ENCODE measurements at places on chromosomes 5 and 9. TPM values are rescaled to one million over a fixed set of nuclear protein-coding genes. Genes with fewer than 3 reads are reported as not detected.

CHSY3 gene
- total RNA-seq, result 2.5 TPM

GFRA3 gene
- not detected for total RNA-seq

SLC6A3 gene
- total RNA-seq, result under 0.01 TPM

TPPP gene
- total RNA-seq, result 3.4 TPM

TMC1 gene
- 0.16 TPM for total RNA-seq

DNA sequence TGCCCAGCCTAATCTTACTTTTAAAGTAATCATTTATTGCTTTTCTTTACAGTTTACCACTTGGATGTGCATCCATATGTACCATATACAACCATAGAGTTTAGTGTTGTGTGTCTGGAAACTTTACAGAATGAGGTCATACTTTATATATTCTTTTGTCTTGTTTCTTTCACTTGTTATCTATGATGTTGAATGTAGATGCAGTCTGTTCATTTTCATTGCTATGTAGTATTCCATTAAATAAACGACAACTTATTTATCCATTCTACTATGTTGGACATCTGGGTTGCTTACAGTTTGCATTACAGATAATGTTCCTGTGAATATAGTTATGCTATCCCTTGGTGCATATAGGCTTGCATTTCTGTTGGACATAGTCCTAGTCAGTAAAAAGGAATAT, 21.3 kb upstream of the SMIM15 start:
- H3K27me3 ChIP-seq, result no peaks in the 10 kb centered on the region
- no peaks in the 10 kb centered on the region for H3K36me3 ChIP-seq
- H3K27ac ChIP-seq, result no peak overlapping the region
- no peaks in the 10 kb centered on the region for H3K4me1 ChIP-seq

DNA sequence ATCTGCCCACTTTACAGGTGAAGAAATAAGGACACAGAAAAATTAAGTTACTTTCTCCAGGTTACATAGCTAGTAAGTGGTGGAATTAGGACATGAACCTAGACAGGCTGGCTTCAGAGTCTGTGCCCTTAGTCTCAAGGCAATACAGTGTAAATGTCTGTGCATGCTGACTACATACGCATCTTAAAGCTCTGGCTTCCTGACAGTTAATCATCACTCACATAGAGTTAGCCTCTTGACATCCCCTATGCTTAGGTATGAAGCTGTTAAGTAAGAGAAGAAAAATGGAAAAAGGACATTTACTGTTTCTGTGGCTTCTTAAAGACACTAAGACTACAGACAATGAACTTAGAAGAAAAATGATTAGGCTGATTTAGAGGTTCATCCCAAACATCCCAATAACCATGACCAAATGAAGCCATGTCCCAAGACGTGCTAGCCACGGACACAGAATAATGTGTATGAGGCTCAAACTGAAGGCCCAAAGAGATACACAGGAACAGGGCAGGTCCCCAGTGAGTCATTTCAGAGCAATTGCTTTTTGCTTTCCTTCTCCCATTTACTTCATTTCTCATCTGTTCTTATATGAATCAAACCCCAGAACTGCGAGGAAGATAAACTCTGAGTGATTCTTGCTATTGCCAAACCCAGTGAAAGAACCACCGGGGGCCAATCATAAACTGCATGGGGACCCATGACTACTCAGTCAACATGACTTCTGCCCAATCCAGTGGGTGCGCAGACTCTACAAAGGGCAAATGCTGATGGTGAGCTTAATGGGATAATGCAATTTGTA, 100.0 kb upstream of the IFNK start:
- no peak overlapping the region for H3K4me3 ChIP-seq
- DNase-seq, result no peak
- H3K4me1 ChIP-seq, result peaks cover 5% of the 10 kb centered on the region
- H3K27ac ChIP-seq, result peak overlapping the region; percentile 5
- H3K27me3 ChIP-seq, result no peaks in the 10 kb centered on the region
- H3K36me3 ChIP-seq, result no peaks in the 10 kb centered on the region

- peak overlapping the region; percentile 98 for H3K27ac ChIP-seq
- H3K36me3 ChIP-seq, result no peaks in the 10 kb centered on the region
- DNase-seq, result no peak
- no peaks in the 10 kb centered on the region for H3K27me3 ChIP-seq
Measured at GRCh38 chr5:95962475-95962773, 773 bp upstream of the ELL2 start.

DNA sequence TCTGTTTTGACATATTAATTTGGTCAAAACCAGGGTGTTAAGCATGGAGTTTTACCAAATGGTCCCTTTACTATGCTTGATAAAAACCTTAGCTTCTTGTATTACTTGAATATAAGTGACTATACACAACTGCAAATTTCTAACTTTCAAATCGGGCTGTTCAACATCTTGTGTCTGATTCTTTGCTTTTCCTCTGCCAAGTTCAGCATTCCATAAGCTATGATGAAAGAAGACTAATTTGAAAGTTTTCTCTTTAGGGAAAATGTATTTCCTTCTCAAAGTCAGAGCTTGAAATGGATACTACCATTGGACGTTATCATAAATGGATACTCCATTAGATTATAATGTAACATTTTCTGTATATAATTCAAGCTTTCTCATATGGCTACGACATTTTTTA, 792.9 kb downstream of the EFNA5 start:
- DNase-seq, result no peak
- H3K36me3 ChIP-seq, result no peaks in the 10 kb centered on the region
- H3K27ac ChIP-seq, result no peak overlapping the region
- no peaks in the 10 kb centered on the region for H3K4me1 ChIP-seq

- H3K36me3 ChIP-seq, result no peaks in the 10 kb centered on the region
- no peaks in the 10 kb centered on the region for H3K4me1 ChIP-seq
- H3K27me3 ChIP-seq, result no peaks in the 10 kb centered on the region
- peak within 1 kb of the TSS; percentile 48 for H3K4me3 ChIP-seq
Measured at GRCh38 chr9:69324549-69325401, at the start of gene ENTREP1. TSS of gene ENTREP1 (plus strand) at chr9:69325215. CDS start at chr9:69325310, 95 bp downstream.

DNA sequence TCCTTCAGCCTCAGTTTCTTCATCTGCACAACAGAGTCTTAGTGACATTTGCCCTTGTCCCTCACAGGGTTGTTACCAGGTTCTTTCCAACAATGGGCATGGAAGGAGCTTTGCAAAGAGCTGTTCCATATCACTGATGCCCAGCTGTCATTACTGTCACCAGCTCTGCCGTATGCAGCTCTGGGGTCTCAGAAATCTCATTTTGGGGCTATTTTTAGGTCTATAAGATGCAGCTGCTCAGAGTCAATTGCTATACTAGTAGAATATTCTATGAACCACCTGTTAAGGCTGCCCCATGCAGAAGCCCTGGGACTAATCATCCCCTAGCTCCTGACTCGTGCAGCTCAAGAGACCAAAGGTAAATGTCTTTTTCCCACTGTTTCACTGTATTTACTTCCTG, 105.1 kb upstream of the TNPO1 start:
- no peak for DNase-seq
- H3K4me3 ChIP-seq, result no peak overlapping the region
- H3K27me3 ChIP-seq, result no peaks in the 10 kb centered on the region
- H3K36me3 ChIP-seq, result no peaks in the 10 kb centered on the region
- H3K4me1 ChIP-seq, result no peaks in the 10 kb centered on the region

GRCh38 chr5:142806841-142807267, 36.7 kb downstream of the ARHGAP26 start:
- no peaks in the 10 kb centered on the region for H3K36me3 ChIP-seq
- H3K27me3 ChIP-seq, result no peaks in the 10 kb centered on the region
- DNase-seq, result no peak
- H3K27ac ChIP-seq, result peak overlapping the region; percentile 13
- H3K4me1 ChIP-seq, result peaks cover 13% of the 10 kb centered on the region
- no peak overlapping the region for H3K4me3 ChIP-seq

- DNase-seq, result no peak
- H3K4me3 ChIP-seq, result no peak overlapping the region
- no peaks in the 10 kb centered on the region for H3K36me3 ChIP-seq
- no peaks in the 10 kb centered on the region for H3K27me3 ChIP-seq
- no peaks in the 10 kb centered on the region for H3K4me1 ChIP-seq
Measured at GRCh38 chr9:76401580-76402354, 7.5 kb upstream of the RFK start.

GRCh38 chr5:142097681-142098080, 10.9 kb upstream of the NDFIP1 start:
- H3K27me3 ChIP-seq, result no peaks in the 10 kb centered on the region
- H3K4me3 ChIP-seq, result no peak overlapping the region
- DNase-seq, result no peak
- no peaks in the 10 kb centered on the region for H3K4me1 ChIP-seq
- no peak overlapping the region for H3K27ac ChIP-seq

DNA sequence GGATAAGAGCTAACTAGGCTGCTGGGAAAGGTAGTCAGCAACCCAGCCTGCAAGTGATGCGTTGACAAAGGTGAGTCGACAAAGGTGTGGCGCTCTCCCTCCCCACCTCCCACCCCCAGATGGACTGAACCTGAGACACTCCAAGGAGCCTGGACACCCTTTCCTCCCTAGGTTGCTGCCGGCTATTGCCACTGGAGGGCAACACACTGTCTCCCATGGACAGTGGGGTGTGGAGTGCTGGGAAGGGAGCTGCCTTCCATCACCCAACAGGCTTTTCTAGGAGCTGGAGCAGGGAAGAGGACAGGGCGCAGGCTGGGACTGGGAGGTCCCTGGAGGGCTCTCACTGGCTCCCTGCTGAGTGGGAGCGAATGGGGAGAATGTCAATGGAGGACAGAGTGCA, 75.4 kb upstream of the ARAP3 start:
- no peak for DNase-seq
- H3K36me3 ChIP-seq, result no peaks in the 10 kb centered on the region
- H3K4me1 ChIP-seq, result no peaks in the 10 kb centered on the region
- H3K27ac ChIP-seq, result no peak overlapping the region

GRCh38 chr9:36941441-36941840, 92.6 kb downstream of the PAX5 start:
- H3K4me3 ChIP-seq, result no peak overlapping the region
- no peak for DNase-seq
- no peaks in the 10 kb centered on the region for H3K4me1 ChIP-seq
- H3K36me3 ChIP-seq, result no peaks in the 10 kb centered on the region
- no peak overlapping the region for H3K27ac ChIP-seq

DNA sequence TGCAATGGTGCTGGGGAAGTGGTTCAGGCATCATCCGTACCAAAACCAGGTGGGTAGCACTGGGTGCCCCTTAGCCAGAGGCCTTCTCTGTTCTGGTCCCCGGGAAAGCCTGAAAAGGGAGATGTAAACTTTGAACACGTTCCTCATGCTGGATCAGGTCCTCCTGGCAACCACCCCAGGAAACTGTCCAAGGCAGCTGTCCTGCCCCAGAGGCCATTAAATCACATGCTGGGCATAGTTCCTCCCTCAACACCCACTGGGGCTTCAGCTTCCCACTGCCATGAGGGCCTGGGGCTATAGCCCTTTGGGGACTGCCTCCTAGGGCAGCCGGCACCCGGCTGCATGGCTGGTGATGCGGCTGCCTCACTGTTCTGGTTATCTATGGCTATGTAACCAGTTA, 228.9 kb upstream of the MVB12B start:
- H3K27me3 ChIP-seq, result no peaks in the 10 kb centered on the region
- no peak overlapping the region for H3K27ac ChIP-seq
- H3K36me3 ChIP-seq, result no peaks in the 10 kb centered on the region
- H3K4me3 ChIP-seq, result no peak overlapping the region

GRCh38 chr9:7691909-7692308, 107.7 kb downstream of the DMAC1 start:
- no peaks in the 10 kb centered on the region for H3K27me3 ChIP-seq
- DNase-seq, result no peak
- H3K36me3 ChIP-seq, result no peaks in the 10 kb centered on the region
- no peaks in the 10 kb centered on the region for H3K4me1 ChIP-seq
- no peak overlapping the region for H3K27ac ChIP-seq

DNA sequence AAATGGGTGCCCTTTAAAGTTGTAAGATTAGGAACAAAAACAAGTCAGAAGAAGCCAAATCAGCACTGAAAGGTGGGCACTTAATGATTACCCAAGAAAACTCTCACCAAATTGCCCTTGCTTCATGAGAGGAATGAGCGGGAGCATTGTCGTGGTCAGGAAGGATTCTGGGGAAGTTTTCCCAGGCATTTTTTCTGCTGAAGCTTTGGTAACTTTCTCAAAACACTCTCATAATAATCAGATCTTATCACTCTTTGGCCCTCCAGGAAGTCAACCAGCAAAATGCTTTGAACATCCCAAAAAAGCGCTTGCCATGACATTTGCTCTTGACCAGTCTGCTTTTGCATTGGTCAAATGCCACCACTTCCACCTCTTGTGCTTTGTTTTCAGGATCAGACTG, 10.4 kb upstream of the PCDHGC3 start:
- no peaks in the 10 kb centered on the region for H3K36me3 ChIP-seq
- DNase-seq, result no peak
- no peaks in the 10 kb centered on the region for H3K27me3 ChIP-seq
- H3K4me3 ChIP-seq, result no peak overlapping the region

DNA sequence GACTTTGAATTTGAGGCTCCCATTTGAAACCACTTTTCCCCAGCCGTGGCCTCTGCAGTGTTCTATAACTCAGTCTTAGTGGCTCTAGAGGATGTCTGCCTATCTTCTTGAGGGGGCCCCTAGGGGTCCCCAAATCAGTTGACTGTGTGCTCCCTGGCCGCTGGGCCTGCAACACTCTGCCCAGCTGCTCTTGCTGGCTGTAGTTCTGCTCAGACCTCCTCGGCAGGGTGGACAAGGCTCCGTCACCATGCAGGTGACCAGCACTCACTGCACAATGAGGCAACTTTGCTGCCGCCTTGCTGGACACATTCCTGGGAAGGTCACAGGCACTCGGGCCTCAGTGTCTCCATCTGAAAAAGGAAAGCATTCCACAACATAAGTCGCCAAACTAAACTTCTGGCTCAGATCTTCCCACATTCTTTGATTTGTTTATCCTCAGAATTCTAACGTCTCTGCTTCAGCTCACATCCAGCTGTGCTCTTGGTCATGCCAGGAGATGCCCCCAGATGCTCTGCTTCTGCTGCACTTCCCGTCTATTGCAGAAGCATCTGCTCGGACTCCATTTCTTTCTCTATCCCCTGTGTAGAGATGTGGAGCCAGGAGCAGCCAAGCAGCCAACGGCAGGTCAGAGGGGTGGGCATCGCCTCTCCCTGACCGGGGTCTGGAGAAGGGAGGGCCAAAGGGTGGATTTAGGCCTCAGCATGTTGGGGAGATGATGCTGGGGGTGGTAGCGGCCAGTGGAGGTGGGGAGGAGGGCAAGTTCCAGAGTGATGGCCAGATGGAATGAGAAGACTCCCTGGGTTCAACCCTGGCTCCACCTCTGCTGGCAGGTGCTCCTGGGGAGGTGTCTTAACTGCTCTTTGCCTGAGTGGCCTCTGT, 133.6 kb downstream of the MVB12B start:
- no peak overlapping the region for H3K4me3 ChIP-seq
- DNase-seq, result peak; percentile 19
- H3K27ac ChIP-seq, result no peak overlapping the region
- H3K4me1 ChIP-seq, result no peaks in the 10 kb centered on the region
- no peaks in the 10 kb centered on the region for H3K36me3 ChIP-seq

DNA sequence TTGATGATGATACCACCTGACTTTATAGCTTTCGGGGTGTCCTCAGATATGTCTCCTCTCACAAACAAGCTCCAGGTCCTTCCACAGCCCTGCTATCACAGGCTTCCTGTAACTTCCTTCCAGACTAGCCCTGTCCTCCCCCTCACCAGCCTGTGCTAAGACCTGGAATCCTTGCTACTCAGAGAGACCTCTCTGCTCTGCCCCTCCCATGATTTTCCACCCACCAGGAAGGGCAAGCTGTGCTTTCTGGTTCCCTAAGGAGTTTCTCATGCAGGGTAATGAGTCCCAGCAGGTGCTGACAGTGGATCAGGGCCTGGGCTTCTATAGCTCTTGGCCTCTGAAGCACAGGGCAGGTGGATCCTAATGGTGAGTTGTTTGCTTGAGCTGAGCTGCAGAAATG, 86.9 kb downstream of the AOPEP start:
- no peak overlapping the region for H3K4me3 ChIP-seq
- no peaks in the 10 kb centered on the region for H3K36me3 ChIP-seq
- H3K27me3 ChIP-seq, result no peaks in the 10 kb centered on the region
- peaks cover 3% of the 10 kb centered on the region for H3K4me1 ChIP-seq
- no peak overlapping the region for H3K27ac ChIP-seq

Data from breast epithelium (tissue), 4 donors.